ENCODE measurements at places on chromosomes 7 and 10. TPM values are rescaled to one million over a fixed set of nuclear protein-coding genes. Genes with fewer than 3 reads are reported as not detected.

Gene RBP3
- total RNA-seq = not detected

Gene UTF1
- total RNA-seq = not detected

DNA sequence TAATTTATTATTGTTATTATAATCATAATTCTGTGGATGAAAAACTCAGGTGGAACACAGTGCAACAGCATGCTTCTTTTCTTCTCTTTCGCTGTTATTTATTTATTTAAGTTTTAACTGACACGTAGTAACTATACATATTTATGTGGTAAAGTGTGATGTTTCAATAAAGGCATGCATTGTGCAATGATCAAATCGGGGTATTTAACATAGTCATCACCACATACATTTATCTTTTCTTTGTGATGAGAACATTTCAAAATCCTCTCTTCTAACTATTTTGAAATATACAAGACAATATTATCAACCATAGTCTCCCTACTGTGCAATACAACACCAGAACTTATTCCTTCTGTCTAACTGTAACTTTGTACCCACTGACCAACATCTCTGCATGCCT lies 152.5 kb upstream of the LYZL1 start:
- DNase-seq = no peak

DNA sequence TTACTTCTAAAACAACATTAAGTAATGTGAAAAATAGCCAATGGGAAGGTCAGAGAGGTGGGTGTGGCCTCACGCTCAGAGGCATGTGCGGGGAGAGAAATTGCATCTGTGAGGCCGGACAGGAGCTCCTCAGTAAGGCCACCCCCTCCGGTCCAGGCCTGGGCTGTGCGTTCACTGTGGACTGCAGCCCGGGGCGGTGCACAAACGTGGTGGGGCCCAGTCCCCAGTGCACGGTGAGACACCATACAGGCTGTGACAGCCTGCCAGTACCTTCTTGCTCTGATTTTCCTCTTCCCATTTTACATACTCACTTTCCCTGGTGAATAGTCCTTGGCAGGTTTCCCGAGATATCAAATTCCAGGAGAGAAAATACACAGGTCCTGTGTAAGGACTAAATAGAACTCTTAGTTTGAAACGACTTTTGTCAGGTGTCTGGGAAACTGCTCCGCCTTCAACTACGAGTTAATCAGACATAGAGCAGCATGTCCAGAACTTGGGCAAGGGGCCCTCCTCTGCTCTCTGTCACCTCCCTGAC lies 174.1 kb upstream of the MKI67 start:
- no peak for DNase-seq

- DNase-seq = no peak
Observed at GRCh38 chr7:116492654-116493109, 6.9 kb upstream of the CAV2 start.

- no peak for DNase-seq
Observed at GRCh38 chr7:91720260-91720937, 160.1 kb downstream of the MTERF1 start.

All from mucosa of descending colon (tissue), 3 donors.